ENCODE measurements at places on chromosomes 3 and 15. TPM values are rescaled to one million over a fixed set of nuclear protein-coding genes. Genes with fewer than 3 reads are reported as not detected.

GRCh38 chr3:106204160-106204868 is 335.5 kb upstream of the CBLB start:
- no peak for DNase-seq

GRCh38 chr15:88877906-88878305 is 17.4 kb downstream of the HAPLN3 start:
- no peak for DNase-seq

DNA sequence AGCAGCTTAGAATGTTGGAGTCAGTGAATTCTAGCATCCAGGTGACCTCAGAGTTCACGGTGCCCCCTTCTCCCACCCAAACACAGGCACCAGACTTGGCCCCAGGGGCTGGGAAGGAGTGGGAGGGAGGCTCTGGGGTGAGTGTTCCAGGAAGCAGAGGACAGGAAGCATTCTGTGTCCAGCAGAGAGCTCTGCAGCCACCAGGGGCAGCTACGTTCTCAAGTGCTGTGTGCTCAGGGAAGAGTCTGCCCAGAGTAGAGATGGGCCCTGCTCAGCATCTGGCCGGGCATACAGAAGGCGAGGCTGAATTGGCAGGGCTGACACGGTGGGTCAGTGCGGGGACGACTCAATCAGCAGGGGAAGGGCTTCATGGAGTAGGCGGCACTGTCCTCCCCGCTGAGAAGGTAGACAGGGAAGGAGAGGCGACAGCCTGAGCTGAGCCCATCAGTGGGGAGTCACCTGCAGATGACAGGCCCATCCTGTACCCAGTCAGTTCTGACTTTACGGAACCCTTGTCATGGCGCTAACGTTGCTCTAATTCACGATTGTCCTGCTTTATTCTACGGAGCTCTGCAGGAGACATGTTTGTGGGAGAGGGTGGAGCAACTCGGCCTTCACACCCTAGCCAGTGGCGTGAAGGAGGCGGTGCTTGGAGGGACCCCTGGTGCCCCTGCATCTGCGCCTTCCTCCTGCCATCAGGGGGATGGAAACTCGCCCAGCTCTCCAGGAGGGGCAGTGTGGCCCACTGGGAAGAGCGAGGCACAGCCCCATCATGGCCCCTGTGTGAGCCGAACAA is 82.2 kb downstream of the C3orf70 start:
- DNase-seq = peak; percentile 23

DNA sequence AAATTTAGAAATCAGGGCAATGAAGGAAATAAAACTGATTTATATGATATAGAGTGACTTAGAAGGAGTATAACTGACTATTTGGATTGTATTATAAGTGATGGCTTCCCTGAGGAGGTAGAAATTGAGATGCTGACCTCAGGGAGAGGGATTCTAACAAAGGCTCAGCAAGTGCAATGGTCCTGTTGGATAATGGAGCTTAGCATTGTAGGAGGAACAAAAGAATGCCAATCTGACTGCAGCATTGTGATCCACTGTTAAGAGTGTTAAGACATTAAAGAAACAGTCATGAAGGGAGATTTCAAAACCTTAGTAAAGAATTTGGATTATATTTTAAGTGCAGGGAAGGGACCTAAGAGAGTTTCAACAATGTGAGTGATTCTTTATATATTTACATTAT is 158.4 kb upstream of the NAALADL2 start:
- DNase-seq = no peak

DNA sequence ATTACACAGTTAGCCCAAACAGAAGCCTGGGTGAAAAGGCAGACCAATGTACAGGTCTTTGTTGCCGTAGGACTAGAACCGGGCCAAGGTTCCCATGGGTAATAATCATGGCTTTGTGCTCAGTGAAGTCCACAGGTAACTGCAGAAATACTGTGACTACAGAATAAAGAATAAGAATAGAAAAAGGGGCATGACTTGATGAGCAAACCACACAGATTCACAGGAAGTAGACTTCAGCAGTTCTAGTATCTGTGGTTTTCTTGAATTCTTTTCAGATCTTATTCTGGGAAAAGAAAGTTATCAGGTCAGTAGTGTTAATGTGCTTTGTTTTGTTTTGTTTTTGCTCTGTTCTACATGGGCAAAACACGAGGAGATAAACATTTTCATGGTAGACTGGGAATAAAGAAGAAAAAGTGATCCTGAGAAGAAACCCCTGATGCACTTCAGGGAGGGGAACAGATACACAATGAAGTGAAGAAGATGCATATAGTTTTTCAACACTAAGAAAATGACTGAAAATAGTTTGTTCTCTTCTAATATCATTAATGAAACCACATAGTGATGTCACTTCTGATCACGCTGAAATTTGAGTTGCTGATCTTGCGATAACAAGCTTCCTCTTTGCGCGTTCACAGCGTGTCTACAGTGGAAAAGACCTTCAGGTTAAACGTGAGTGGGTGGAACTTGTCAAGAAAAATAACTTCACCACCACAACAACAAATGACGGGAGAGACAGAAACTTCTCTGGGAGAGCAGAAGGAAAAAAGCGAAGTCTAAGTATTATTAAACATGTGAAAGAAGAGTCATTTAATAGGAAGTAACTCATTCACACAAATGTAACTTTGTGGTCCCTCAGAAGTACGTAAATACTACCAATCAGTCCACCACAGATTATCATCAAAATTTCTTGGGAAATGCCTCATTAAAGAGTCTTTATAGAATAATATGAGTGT is 315.8 kb upstream of the SATB1 start:
- DNase-seq = no peak

The FANCD2OS gene
- total RNA-seq = not detected

DNA sequence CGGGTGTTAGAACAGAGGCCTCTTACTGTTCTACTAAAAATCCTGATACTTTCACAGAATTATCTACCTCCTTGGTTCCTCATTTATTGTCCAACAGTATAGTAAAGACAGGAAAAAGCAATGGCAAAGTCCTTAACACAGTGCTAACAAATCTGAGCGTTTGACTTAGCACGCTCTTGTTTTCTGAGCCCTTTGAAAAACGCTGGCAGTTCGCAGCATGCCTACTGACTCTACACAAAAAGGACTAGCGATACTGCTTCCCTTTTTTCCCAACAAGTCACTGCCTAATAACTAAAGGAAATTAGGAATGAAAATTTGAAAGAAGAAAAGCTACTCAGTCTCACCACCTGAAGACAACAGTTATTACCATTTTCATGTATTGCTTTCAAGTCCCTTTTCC is 34.8 kb upstream of the CEMIP start:
- DNase-seq = no peak

The CAPN3 gene
- 336 TPM for total RNA-seq

GRCh38 chr3:162367429-162368260 is 871.0 kb downstream of the OTOL1 start:
- DNase-seq = peak; percentile 27

DNA sequence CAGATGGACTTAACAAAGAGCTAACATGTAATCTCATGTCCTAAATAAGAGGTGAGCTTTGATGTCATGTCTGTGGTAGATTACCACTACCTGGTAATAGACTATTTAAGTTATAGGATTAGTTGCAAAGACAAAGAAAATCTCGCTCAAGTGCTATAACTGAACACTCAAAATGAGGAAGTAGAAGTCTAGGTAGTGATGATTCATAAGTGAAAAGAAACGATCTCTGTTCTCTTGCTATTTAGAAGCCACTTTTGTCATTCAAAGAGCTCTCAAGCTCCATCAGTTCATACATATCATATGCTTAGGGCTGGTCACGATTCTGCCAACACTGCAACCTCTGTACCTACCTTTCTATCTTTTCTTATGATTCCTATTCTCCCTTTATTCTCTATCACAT is 110.9 kb downstream of the EDEM1 start:
- DNase-seq = no peak

GRCh38 chr3:33915796-33916546 is 117.5 kb downstream of the PDCD6IP start:
- peak; percentile 49 for DNase-seq

The LRRC15 gene
- total RNA-seq = 0.10 TPM

- no peak for DNase-seq
Observed at GRCh38 chr3:53495520-53496391, 1.3 kb downstream of the CACNA1D start.

DNA sequence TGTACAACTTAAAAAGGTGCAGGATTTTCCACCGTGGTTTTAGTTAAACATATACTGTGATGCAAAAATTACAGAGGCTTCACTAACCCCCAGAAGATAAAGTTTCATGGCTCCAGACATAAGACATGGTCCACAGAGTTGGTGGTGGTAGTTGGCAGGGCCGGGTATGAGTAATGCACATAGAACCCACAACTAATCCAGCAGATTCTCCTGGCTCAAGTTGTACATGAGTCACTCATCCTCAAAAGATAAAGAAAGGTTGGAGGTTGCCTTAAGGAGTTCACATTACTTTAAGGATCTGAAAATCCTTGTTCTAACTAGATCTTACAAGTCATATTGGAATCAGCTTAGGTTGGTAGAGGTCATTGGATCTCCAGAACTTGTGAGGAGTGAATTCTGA is 98.3 kb upstream of the ZBTB20 start:
- no peak for DNase-seq

- no peak for DNase-seq
Observed at GRCh38 chr3:189305412-189305811, 133.6 kb downstream of the TPRG1 start.

All from tongue (tissue), 3 donors.